Stomach (tissue), 19 donors: ENCODE measurements at places on chromosomes 16 and 17.
A peak's percentile ranks its signal among the peaks of the same experiment; 100 is the strongest.

DNA sequence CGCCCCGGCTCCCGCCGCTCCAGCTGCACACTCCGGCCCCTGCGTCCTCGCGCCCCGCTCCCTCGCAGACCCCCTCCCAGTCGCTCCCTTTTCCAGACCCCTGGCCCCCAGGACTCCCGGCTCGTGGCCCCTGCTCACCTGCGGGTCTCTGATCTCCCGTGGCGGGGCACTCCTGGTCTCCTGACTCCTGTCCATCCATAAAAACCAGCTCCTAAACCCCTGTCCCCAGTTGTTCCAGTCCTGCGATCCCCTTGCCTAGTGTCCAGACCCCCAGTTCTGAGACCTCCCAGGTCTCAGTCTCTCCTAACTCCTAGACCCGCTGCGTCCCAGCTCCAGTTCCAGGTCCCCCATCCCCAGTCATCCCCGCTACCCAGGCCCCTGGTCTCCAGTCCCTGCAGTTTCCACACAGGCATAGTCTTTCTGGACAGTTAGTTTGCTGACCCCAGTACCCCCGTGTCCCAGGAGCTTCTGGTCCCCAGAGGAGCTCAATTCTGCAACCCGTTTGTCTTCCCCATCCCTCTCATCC is 379 bp downstream of the SNX29 start:
- peak overlapping the region; percentile 92 for H3K4me3 ChIP-seq
- H3K4me1 ChIP-seq: peaks cover 25% of the 10 kb centered on the region
- peak overlapping the region; percentile 91 for H3K27ac ChIP-seq

DNA sequence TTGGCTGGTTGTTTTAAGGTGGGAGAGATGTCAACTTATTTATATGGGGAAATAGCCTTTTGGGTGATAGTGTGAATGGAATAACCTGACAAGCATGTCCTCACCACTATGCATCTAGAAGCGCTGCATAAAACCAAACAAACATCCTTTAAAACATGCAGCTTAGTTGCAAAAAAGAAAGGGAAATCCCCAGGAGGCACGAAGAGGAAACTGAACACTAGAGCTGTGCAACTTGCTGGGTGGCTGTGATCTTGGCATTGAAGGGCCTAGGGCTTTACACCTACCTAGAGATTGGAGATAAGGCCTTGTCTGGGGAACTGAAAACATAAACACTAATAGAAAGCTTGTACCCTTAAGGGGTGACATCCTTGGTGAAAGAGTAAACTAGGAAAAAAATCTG is 7.3 kb downstream of the C16orf54 start:
- H3K27me3 ChIP-seq: no peaks in the 10 kb centered on the region
- DNase-seq: no peak
- no peaks in the 10 kb centered on the region for H3K36me3 ChIP-seq
- no peaks in the 10 kb centered on the region for H3K4me1 ChIP-seq

- H3K4me3 ChIP-seq: peak within 1 kb of the TSS; percentile 59
- H3K27ac ChIP-seq: peak within 1 kb of the TSS; percentile 96
- H3K4me1 ChIP-seq: peaks cover 22% of the 10 kb centered on the region
These were observed at the start of gene TNFSF12 for GRCh38 chr17:7548585-7549400. TNFSF12 (plus strand) TSS chr17:7549058; CDS start chr17:7549154, 96 bp downstream.

DNA sequence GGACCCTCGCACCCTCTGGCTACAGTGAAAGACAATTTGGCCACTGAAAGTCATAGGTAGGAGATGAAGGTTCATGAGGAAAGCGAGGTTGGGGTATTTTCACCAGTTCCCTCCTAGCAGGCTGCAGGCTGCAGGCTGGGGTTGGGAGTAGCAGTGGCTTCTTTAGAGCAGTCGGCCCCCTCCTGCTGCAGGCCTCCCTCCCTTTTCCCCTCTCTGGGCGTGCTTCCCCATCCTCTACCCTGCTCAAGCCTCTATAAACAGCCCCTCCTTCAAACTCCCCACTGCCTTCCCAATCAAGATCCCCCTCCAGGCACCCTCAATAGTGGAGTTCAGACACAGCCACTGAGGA is 41.8 kb downstream of the GAS7 start:
- no peaks in the 10 kb centered on the region for H3K36me3 ChIP-seq
- no peak overlapping the region for H3K4me3 ChIP-seq
- DNase-seq: no peak
- no peaks in the 10 kb centered on the region for H3K27me3 ChIP-seq
- no peak overlapping the region for H3K27ac ChIP-seq

GRCh38 chr17:68468334-68468733 is 11.0 kb upstream of the WIPI1 start:
- H3K4me1 ChIP-seq: no peaks in the 10 kb centered on the region
- H3K27ac ChIP-seq: no peak overlapping the region
- no peak for DNase-seq
- no peak overlapping the region for H3K4me3 ChIP-seq
